NCI-H1417 treated with DMSO at 0.1 percent for 48 hours (cell line): ENCODE measurements at places on chromosomes 3 and 15.

- no peak for DNase-seq
Measured at GRCh38 chr15:51750792-51751696, at the start of gene TMOD2. TMOD2 (plus strand) TSS chr15:51751597; CDS start chr15:51766442, 14,845 bp downstream.

- no peak for DNase-seq
Measured at GRCh38 chr15:92625251-92625980, 30.2 kb downstream of the FAM174B start.

GRCh38 chr3:107845380-107846278 is 245.2 kb downstream of the CD47 start:
- DNase-seq, result no peak

GRCh38 chr15:100941536-100941935 is 22.4 kb downstream of the LRRK1 start:
- DNase-seq, result no peak

DNA sequence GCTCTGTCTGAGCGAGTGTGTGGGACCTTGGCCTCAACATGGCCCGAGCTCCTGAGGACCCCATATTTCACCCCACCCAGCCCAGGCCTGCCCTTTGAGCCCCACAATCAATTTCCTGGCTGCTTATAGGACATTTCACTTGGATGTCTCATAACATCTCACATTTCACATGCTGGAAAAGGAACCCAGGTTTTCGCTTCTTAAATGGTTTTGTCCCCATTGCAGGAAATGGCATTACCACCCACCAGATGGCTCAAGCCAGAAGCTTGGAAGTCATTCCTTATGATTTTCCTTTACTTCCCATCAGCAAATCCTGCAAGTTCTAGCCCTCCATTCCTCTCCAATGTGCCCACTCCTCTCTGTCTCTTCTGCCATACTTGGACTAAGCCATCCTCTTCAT is 14.9 kb downstream of the ITGA11 start:
- no peak for DNase-seq
